ENCODE measurements at places on chromosomes 2 and 18.
A peak's percentile ranks its signal among the peaks of the same experiment; 100 is the strongest.

DNA sequence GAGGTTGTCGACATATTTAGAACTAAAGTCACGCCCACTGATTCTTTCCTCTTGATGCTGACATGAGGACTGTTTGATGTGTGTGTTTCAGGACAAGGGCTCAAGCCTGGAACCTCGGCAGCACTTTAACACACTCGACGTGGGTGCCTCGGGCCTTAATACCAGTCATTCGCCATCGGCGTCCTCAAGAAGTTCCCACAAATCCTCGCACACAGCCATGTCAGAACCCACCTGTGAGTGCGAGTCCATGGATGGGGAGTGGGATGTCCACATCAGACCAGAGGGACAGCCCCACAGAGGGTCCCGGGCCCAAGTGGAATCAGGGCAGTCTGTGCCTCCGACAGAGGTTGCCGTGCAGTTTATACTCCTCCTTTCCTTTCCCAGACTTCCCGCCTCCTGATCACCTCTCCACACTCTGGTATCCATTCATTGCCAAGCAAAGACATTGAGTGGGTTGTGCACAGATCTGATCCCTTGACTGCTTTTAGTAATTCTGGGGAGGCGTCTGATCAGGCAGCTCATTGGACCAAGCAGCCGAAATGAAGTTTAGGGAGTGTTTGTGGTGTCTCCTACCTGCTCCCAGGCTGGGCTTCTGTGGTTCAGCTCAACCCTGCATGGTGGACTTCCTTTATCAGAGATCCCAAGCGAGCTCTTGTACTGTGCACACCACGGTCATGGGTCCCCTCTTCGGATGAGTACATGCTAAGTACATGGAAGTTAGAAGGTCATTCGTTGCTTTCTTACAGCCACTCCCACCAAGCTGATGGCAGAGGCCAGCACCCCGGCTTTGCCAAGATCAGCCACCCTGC lies 27.2 kb upstream of the RPL31 start:
- no peak overlapping the region for H3K4me3 ChIP-seq
- no peak overlapping the region for H3K27ac ChIP-seq
- no peaks in the 10 kb centered on the region for H3K4me1 ChIP-seq
- DNase-seq = no peak
- H3K36me3 ChIP-seq = no peaks in the 10 kb centered on the region
- no peaks in the 10 kb centered on the region for H3K27me3 ChIP-seq

GRCh38 chr18:58048081-58048642 lies 4.1 kb downstream of the NEDD4L start:
- H3K4me3 ChIP-seq = no peak overlapping the region
- H3K27me3 ChIP-seq = peaks cover 9% of the 10 kb centered on the region
- H3K36me3 ChIP-seq = no peaks in the 10 kb centered on the region
- DNase-seq = no peak

DNA sequence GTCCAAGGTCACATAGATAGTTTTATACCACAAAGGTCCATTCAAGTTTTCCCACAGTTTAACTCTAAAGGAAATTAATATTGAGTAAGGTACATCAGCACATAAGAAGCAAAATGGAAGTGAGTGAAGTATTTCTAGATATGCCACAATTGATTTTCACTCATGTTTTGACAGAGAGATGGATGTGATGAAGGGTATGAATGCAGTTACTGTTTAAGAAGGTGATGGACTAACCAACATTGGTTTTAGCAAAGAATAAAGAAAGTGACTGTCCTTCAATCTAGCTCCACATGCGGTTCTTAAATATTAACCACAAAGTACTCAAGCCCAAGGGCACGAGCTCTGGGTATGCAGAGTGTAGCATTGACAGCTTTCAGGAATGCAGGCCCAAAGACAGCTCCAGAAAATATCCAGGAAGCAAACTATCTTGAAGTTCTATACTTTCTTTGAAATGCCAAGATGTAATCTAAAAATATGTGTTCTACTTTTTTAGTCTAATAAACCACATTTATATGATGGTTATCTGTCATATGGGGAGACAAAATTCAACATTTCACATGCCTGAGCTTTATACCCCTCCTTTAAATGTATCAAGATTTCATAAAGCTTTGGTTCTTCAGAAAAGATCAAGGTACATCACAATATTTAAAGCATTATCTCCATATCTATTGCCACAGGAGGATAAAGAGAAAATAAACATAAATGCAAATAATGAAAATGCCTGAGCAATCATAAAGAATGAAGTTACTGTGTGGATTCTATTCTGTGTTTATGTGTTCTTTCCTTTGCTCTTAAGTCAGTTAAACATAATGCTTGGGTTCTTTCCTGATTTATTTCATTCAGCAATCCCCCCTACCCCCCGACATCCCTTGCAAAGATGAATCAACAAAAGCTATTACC lies 6.7 kb upstream of the SCN1A start:
- no peaks in the 10 kb centered on the region for H3K4me1 ChIP-seq
- no peak for DNase-seq
- H3K4me3 ChIP-seq = no peak overlapping the region
- H3K27ac ChIP-seq = no peak overlapping the region
- H3K36me3 ChIP-seq = no peaks in the 10 kb centered on the region
- peaks cover 3% of the 10 kb centered on the region for H3K27me3 ChIP-seq

- no peaks in the 10 kb centered on the region for H3K4me1 ChIP-seq
- no peaks in the 10 kb centered on the region for H3K36me3 ChIP-seq
- no peak for DNase-seq
- H3K4me3 ChIP-seq = no peak overlapping the region
- peaks cover 10% of the 10 kb centered on the region for H3K27me3 ChIP-seq
Measured at GRCh38 chr18:48402953-48403352, 6.2 kb downstream of the ZBTB7C start.

DNA sequence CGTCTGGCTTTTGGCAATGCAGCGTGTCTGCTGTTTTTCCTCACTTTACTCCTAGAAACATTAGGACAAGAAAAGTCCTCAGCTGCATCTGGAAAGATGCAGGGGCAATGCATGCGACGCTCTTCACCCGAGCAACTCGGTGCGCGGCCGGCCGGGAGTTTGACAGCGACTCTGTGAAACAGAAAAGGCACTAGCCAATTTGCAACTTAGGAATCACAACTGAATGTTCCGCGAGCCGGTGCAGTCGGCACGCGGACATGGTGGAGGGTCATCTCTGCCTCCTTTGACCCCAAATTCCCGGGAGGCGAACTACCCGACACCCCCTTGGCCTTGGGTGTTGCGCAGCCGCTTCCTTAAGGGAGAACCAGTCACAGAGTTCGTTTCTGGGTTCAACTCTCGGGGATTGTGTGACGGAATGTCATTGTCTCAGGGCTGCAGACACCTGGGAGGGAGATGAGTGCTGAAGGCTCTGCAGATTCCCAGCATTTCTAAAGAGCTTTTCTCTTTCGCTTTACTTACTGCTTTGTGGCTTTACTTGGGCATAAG lies 9.8 kb downstream of the NR4A2 start:
- no peak for DNase-seq
- no peak overlapping the region for H3K27ac ChIP-seq
- H3K4me1 ChIP-seq = peaks cover 32% of the 10 kb centered on the region
- H3K36me3 ChIP-seq = peaks cover 9% of the 10 kb centered on the region

DNA sequence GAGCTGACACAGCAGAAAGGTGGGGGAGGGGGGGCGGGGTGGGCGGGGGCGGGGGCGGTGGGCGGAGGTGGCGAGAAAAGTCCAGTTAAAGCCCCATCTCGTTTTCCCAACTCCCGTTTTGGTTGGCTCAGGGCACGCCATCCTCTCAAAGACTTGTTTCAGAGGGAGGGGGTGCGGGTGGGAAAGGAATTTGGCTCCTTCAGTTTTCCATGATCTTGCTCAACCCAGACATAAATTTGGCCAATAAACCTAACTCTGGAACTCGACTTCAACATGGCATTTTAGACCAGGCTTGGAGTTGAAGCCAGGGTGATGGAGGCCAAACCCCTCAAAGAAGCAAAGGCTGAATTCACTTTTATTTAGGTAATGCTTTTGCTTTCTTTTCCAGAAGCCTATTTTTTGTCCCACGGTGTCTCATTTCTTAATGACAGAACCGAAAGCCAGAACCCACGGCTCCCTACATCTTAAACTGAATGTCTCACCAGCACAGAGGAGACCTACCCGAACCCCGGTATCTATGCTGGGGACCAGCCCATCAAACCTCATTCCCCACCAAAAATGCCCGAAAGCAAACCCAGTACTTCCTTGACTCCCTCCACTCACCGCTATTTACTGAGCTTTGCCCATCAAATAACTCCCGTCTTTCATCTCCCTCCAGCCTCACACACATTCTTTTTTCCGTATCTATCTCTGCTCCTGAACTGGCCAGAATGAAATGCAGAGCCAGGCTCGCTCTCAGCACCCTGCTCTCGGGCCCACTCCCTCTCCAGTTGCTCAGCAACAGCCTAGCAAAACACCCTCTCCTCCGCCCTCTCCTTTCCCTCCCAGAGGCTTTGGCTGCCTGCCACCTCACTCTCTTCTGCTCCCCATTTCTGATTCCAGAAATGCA lies 4.3 kb downstream of the IGFBP5 start:
- H3K27ac ChIP-seq = no peak overlapping the region
- no peaks in the 10 kb centered on the region for H3K36me3 ChIP-seq
- no peak overlapping the region for H3K4me3 ChIP-seq
- H3K4me1 ChIP-seq = peaks cover 26% of the 10 kb centered on the region
- no peak for DNase-seq

GRCh38 chr18:75393721-75394120 lies 33.8 kb downstream of the SMIM21 start:
- no peak overlapping the region for H3K4me3 ChIP-seq
- H3K4me1 ChIP-seq = no peaks in the 10 kb centered on the region
- peaks cover 2% of the 10 kb centered on the region for H3K27me3 ChIP-seq
- no peak for DNase-seq
- no peaks in the 10 kb centered on the region for H3K36me3 ChIP-seq

DNA sequence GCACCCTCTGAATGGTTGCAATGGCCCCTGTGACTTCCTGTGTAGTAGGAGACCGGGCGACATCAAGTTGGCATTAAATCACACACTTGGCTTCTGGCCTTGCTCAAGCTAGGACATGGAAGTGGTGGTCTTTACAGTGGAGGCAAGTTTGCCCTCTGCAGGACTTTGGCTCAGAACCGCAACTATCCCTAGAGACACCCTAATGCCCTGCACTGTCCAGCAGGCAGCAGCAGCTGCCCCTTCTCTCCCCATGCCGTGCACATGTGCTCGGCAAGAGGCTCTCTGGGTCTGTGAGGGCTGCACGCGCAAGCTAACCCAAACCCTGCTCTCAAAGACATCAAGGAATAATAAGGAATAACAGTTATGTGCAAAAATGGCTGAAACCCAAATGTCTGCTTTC lies 106.5 kb downstream of the COL6A3 start:
- no peaks in the 10 kb centered on the region for H3K36me3 ChIP-seq
- H3K4me3 ChIP-seq = no peak overlapping the region
- DNase-seq = no peak
- H3K27ac ChIP-seq = no peak overlapping the region
- H3K27me3 ChIP-seq = no peaks in the 10 kb centered on the region

DNA sequence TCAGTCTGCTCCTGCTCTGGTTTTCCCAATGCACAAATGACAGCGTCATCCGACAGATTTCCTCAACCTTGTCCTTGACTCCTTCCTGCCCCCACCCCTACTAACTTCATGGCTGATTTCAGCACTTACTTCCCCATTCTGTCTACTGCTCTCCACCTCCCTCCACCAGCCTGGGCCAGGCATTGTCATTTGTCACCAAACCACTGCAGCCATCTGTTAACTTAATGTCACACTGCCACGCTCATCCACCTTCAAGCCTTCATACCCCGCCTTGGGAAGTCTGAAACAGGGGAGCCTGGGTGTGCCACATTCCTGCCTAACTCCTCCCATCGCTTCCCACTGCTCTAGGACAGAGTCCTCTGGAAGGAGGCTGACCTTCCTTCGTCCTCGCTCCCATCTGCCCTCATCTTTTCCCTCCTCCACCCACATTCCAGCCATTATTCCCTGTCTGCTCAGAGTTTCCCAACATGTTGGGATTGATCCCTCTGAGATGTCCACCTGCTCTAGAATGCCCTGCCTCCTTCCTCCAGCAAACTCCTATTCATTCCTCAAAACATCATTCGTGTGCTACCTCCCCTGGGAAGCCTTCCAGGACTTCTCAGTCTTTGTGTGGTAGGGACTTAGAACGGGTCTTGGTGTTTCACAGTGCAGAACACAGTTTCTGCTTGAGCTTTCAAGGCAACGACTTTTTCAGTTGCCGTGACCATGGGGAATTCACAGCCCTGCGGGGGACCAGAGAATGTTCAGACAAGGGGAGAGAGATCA lies 42.2 kb upstream of the SMAD7 start:
- no peaks in the 10 kb centered on the region for H3K36me3 ChIP-seq
- H3K27me3 ChIP-seq = no peaks in the 10 kb centered on the region
- H3K4me1 ChIP-seq = peaks cover 13% of the 10 kb centered on the region

- peaks cover 99% of the 10 kb centered on the region for H3K4me1 ChIP-seq
- peak overlapping the region; percentile 72 for H3K27ac ChIP-seq
- H3K36me3 ChIP-seq = peaks cover 20% of the 10 kb centered on the region
- peak overlapping the region; percentile 96 for H3K4me3 ChIP-seq
Measured at GRCh38 chr2:105753380-105753779, 8.7 kb downstream of the NCK2 start.

GRCh38 chr2:122512091-122512490 lies 756.6 kb downstream of the TSN start:
- DNase-seq = no peak
- H3K36me3 ChIP-seq = no peaks in the 10 kb centered on the region
- H3K4me1 ChIP-seq = no peaks in the 10 kb centered on the region
- no peaks in the 10 kb centered on the region for H3K27me3 ChIP-seq

GRCh38 chr2:15120631-15121030 lies 440.5 kb downstream of the NBAS start:
- H3K4me3 ChIP-seq = no peak overlapping the region
- no peak for DNase-seq
- no peak overlapping the region for H3K27ac ChIP-seq
- H3K4me1 ChIP-seq = no peaks in the 10 kb centered on the region
- H3K36me3 ChIP-seq = no peaks in the 10 kb centered on the region

- no peak overlapping the region for H3K4me3 ChIP-seq
- no peaks in the 10 kb centered on the region for H3K4me1 ChIP-seq
- no peaks in the 10 kb centered on the region for H3K27me3 ChIP-seq
Measured at GRCh38 chr2:120814352-120814751, 78.7 kb downstream of the GLI2 start.

DNA sequence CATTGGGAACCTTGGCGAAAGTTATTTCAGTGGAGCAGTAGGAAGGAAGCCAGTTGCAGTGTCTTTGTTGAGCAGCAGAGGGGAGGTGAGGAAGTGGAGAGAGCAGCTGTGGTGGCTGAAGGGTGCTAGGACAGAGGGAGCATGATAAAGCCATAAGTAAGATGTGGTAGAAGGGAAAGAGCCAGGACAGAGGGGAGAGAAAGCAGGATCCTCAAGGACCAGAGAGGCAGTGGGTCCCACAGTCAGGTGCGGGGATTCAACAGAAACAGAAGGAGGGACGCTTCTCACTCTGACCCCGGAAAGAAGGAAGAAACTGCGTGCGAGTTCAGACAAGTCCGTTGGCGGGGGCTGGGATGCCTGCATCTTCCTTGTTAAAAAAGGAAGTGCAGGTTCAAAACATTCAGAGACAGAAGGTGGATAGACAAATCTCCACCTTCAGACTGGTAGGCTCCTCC lies at the start of gene CXCR2:
Gene CXCR2, plus strand, starts transcription at position 403 of the 455 bp plus-strand sequence. CDS start 8,774 bp downstream, outside the sequence.
- H3K27ac ChIP-seq = no peak within 1 kb of the TSS
- H3K4me1 ChIP-seq = no peaks in the 10 kb centered on the region
- no peaks in the 10 kb centered on the region for H3K36me3 ChIP-seq
- no peak within 1 kb of the TSS for H3K4me3 ChIP-seq
- DNase-seq = no peak
- H3K27me3 ChIP-seq = peaks cover 3% of the 10 kb centered on the region

GRCh38 chr18:52723550-52723970 lies 383.6 kb downstream of the DCC start:
- DNase-seq = no peak
- H3K4me3 ChIP-seq = no peak overlapping the region
- H3K36me3 ChIP-seq = no peaks in the 10 kb centered on the region
- no peaks in the 10 kb centered on the region for H3K27me3 ChIP-seq
- no peaks in the 10 kb centered on the region for H3K4me1 ChIP-seq
- no peak overlapping the region for H3K27ac ChIP-seq

- H3K27me3 ChIP-seq = no peaks in the 10 kb centered on the region
- no peak for DNase-seq
- no peak overlapping the region for H3K27ac ChIP-seq
- no peaks in the 10 kb centered on the region for H3K36me3 ChIP-seq
Measured at GRCh38 chr2:100126201-100126600, 16.2 kb downstream of the AFF3 start.

All from CD4-positive, CD25-positive, alpha-beta regulatory T cell (primary cell).